Left lobe of liver (tissue), 2 donors: ENCODE measurements at places on chromosomes 11 and 22. TPM values are rescaled to one million over a fixed set of nuclear protein-coding genes. Genes with fewer than 3 reads are reported as not detected.

WNT7B gene
- 0.08 TPM for total RNA-seq

SPCS2 gene
- total RNA-seq = 104 TPM

DNA sequence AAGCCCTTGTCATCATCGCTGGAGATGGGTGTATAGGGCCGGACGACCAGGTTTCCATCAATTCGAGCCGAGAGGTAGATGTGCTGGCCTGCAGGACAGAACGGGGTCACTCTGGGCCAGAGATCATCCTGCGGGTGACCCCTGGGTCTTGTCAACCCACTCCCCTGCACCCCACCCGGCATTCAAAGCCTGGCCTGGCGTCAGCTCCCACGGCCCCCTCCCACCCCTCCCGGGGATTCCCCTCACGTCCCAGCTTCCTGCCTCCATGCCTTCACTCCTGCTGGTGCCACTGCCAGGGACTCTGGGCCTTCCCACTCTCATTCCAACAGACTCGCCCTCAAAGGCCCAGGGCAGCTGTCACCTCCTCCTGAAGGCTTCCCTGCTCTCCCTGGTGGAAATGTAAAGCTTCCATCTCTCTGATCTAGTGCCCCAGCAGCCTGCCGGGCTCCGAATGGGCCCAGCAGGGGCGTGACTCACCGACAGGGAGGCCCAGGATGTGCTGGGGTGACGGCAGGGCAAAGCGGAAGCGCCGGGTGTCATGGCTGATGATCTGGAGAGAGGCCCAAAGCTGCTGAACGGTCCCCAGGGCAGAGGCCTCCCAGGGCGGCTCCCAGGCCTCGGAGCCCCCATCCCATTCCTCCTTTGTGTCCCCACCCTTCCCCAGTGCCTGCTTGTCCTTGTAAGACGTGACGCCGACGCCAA lies 9.3 kb downstream of the ATP5MGL start:
- no peak for DNase-seq

TCIRG1 gene
- 66.5 TPM for total RNA-seq

PPM1F gene
- total RNA-seq = 8.4 TPM

DNA sequence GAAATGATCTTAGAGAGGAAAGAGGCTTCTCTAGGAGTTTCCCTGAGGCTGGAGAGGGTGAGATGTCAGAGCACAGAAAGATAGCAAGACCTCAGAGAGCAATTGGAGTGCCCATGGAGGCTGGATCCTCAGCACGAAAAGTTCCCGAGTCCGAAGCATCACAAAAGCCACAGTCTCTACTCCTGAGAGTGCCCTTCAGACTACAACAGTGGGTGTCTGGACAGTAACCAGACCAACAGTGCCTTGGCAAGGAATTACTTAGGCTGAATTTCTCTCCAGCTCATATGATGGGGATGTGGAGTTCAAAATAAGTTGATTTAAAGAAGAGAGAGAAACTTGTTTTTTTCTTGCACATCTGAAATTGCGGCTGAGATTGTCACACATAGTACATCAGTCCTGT lies 31.9 kb upstream of the PSMA1 start:
- no peak for DNase-seq
